Karpas-422 (cell line): ENCODE measurements at places on chromosomes 13 and 19. TPM values are rescaled to one million over a fixed set of nuclear protein-coding genes. Genes with fewer than 3 reads are reported as not detected.

DNA sequence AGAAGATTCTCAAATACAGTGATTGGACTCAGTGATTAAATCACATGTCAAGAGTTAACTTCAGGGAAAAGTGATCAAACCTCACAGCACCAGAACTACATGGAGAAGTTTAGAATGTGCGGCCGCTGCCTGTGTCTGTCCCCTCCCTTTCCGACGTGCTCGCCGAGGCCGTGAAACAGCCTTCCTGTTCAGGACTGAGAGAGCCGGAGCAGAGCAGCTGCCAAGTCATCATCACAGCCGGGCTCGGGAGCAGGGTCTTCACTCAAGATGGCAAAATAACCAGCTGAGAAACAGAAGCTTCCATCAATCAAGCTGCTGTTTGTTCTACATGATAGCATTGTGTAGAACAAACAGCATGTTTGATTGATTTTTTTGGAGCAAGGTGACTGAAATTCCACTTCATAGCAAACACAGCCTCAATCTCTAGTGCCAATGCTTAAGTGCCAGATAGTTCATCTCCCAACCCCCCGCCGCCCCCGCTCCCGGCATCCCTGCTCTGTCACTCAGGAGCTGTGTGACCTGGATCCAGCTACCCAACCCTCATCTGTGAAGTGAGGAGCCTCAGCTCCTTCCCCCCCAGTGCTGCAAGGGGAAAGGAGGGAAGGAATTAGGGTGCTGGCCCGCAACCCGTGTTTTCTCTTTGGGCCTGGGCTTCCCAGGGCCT is 70.6 kb downstream of the HSPH1 start:
- no peak overlapping the region for H3K4me3 ChIP-seq
- DNase-seq, result no peak
- no peaks in the 10 kb centered on the region for H3K36me3 ChIP-seq
- no peaks in the 10 kb centered on the region for H3K27me3 ChIP-seq
- no peaks in the 10 kb centered on the region for H3K4me1 ChIP-seq
- no peak overlapping the region for H3K27ac ChIP-seq

GRCh38 chr19:17846146-17846545 is 1.6 kb downstream of the JAK3 start:
- no peak overlapping the region for H3K4me3 ChIP-seq
- H3K27ac ChIP-seq, result no peak overlapping the region
- no peaks in the 10 kb centered on the region for H3K27me3 ChIP-seq
- H3K4me1 ChIP-seq, result peaks cover 16% of the 10 kb centered on the region
- DNase-seq, result no peak

- no peak overlapping the region for H3K4me3 ChIP-seq
- H3K4me1 ChIP-seq, result peaks cover 33% of the 10 kb centered on the region
- no peak for DNase-seq
- no peaks in the 10 kb centered on the region for H3K36me3 ChIP-seq
- H3K27me3 ChIP-seq, result no peaks in the 10 kb centered on the region
Measured at GRCh38 chr19:13120817-13121216, 2.8 kb downstream of the NACC1 start.

- no peak for DNase-seq
- H3K27ac ChIP-seq, result no peak overlapping the region
- H3K4me1 ChIP-seq, result no peaks in the 10 kb centered on the region
- H3K27me3 ChIP-seq, result no peaks in the 10 kb centered on the region
Measured at GRCh38 chr13:65789815-65790214, 1440.3 kb downstream of the PCDH9 start.

GRCh38 chr13:44302233-44302632 is 71.4 kb upstream of the SERP2 start:
- 0 out of 2 replicates have a peak, but pooled peaks cover 8% of the 10 kb centered on the region for H3K27me3 ChIP-seq
- H3K4me1 ChIP-seq, result peaks cover 3% of the 10 kb centered on the region; the same call in 1 of the 2 replicates
- H3K36me3 ChIP-seq, result no peaks in the 10 kb centered on the region
- no peak overlapping the region for H3K4me3 ChIP-seq

DNA sequence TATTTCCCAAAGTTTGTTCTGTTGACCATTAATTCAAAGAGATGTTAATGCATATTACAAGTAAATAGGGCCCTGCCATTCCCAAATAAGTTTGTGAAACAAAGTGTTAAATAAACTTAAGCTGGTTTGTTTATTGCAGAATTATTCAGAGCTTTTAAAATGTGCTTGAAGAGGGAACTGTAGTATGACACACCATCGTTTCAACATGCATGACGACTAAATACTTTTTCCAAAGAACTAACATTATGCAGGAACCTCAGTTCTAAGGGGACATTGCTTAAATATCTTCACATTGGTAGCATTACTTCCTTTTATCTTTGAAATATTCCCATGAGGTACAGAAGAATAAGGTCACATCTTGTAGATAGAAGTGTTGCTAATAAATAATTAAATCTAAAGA is 14.6 kb downstream of the LHFPL6 start:
- no peak for DNase-seq
- H3K27ac ChIP-seq, result no peak overlapping the region
- H3K4me1 ChIP-seq, result no peaks in the 10 kb centered on the region
- H3K36me3 ChIP-seq, result no peaks in the 10 kb centered on the region

DNA sequence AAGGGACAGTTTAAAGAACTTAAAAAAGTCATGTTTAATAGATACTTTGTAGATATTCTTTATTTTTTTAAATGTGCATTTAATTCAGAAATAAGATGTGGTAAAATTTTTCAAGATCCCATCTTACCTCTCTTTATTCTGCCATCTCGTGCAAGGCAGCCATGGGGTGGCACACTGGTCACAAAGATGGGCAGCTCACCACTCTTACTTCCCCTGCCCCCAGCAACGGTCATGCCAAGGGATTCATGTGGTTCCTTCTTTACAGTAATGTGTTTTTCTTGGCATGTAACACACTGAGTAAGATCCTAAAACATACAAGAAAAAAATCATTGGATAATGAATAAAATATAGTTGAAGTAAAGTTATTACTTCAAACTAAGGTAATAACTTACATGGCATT is 64.2 kb downstream of the LNX2 start:
- no peak overlapping the region for H3K4me3 ChIP-seq
- H3K36me3 ChIP-seq, result peaks cover 6% of the 10 kb centered on the region
- no peak for DNase-seq

DNA sequence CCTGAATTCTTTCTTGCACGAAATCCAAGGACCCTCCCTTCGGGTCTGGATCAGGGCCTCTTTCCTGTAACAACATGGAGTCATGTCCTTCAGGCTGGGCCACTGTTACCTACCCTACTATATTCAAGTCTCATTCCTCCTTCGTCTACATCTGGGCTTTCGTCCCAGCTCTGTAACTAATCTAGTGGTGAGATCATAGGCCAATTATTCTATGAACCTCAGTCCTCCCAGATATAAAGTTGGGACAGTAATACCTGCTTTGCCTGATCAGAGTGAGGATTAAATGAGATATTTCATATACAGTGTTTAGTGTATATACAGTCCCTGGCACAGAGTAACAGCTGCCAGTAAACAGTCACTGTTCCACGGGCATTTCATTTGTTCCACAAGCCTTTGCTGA is 48.3 kb upstream of the ATP12A start:
- no peak overlapping the region for H3K27ac ChIP-seq
- DNase-seq, result no peak
- H3K4me1 ChIP-seq, result no peaks in the 10 kb centered on the region
- H3K4me3 ChIP-seq, result no peak overlapping the region

DNA sequence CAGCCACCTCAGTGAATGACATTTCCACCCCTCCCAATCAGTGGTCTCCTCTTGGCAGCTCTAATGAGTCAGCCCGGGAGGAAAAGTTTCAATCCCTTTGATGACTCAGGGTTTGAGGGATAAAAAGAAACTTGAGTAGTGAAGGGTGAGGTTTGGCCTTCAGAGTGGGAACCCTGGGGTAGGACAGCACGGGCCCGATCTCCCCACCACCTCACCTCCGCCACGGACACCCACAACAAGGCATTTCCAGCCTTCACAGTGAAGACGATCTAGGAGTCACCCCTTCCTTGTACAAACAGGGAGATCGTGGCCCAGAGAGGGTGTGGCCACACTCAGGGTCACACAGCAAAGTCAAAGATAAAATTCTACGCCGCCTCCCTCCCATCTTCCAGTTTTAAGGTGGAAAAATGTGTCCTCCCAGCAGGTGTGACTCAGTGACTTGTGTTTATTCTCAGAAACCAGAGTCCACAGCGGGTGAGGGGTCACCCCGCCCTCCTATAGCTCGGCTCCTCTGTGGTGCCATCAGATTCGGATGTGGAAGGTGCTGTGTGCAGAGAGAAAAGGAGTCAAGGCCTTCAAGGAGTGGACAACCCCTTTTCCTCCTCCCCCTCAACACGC is 12.3 kb downstream of the CIB3 start:
- no peaks in the 10 kb centered on the region; the same call in 1 of the 2 replicates for H3K36me3 ChIP-seq
- no peaks in the 10 kb centered on the region for H3K4me1 ChIP-seq
- H3K4me3 ChIP-seq, result no peak overlapping the region
- no peaks in the 10 kb centered on the region for H3K27me3 ChIP-seq
- no peak overlapping the region for H3K27ac ChIP-seq

GRCh38 chr13:31982540-31982939 is 49.0 kb upstream of the FRY start:
- H3K4me3 ChIP-seq, result no peak overlapping the region
- H3K27me3 ChIP-seq, result no peaks in the 10 kb centered on the region
- peaks cover 9% of the 10 kb centered on the region for H3K4me1 ChIP-seq
- no peak for DNase-seq
- no peaks in the 10 kb centered on the region for H3K36me3 ChIP-seq
- H3K27ac ChIP-seq, result no peak overlapping the region

DNA sequence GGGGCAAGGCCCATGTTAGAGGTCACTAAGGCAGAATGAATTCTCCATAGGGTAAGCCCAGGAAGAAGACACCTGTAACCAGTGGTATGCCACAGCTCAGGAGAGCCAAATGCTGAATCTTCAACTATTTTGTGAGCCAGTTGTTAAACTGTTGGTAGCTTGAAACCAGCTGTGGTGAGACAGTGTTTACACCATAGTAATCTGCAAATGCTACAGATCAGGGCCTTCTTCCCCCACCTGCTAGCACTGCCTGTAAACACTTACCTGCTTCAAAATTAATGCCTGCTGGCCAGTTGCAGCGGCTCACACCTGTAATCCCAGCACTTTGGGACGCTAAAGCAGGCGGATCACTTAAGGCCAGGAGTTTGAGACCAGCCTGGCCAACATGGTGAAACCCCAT is 12.1 kb downstream of the FBXL12 start:
- H3K4me1 ChIP-seq, result no peaks in the 10 kb centered on the region
- no peaks in the 10 kb centered on the region for H3K27me3 ChIP-seq
- DNase-seq, result no peak
- no peak overlapping the region for H3K4me3 ChIP-seq
- no peak overlapping the region for H3K27ac ChIP-seq

- H3K27ac ChIP-seq, result no peak overlapping the region
- DNase-seq, result no peak
- H3K36me3 ChIP-seq, result no peaks in the 10 kb centered on the region
- no peak overlapping the region for H3K4me3 ChIP-seq
Measured at GRCh38 chr13:31433746-31434145, 234.0 kb downstream of the B3GLCT start.

DNA sequence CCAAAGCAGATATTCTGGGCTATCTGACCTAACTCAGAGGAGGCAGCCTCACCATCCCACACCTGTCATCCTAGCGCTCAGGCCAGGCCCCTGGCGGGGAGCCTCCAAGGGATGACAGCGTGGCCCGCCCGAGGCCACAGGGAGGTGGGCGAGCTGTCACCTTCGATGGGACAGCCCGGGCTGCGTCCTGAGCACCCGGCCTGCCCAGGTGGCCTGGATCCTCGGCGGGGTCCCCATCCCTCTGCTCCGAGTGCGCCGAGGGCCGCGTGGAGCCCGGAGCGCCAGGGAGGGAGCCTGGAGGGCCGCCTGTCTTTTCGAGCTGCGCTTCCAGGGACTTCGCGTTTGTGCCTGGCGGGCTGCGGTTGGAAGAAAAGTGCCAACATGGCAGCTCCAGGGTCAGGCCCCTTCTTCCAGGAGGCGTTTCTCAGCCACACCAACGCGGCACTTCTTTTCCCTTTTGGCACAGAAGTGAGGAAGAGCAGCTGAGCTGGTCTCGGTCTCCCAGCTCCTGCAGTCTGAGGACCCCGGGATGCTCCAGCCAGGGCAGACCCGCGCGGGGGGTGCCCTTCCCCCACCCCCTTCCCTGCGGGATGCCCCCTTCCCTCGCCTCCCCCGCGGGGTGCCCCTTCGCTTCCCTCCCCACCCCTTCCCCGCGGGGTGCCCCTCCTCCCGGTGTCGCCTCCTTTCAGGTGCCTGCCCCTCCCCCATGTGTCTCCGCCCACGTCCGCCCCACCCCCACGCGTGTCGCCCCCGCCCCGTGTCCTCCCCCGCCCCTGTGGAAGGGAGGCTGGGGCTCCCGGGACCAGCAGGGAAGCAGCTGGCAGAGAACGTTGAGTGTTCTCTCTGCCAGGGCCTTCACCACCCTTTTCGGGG is 42.3 kb downstream of the GJA3 start:
- no peaks in the 10 kb centered on the region for H3K27me3 ChIP-seq
- no peak overlapping the region for H3K4me3 ChIP-seq
- no peaks in the 10 kb centered on the region for H3K36me3 ChIP-seq
- H3K4me1 ChIP-seq, result peaks cover 11% of the 10 kb centered on the region
- no peak overlapping the region for H3K27ac ChIP-seq

Gene FAM124A
- not detected in 2 replicates for total RNA-seq

Gene SELENOV
- not detected in 2 replicates for total RNA-seq

Gene C19orf85
- total RNA-seq, result not detected in 2 replicates
